ENCODE measurements at places on chromosomes 1 and 21.

- no peaks in the 10 kb centered on the region for H3K36me3 ChIP-seq
- H3K4me1 ChIP-seq = no peaks in the 10 kb centered on the region
- no peak for DNase-seq
- H3K27me3 ChIP-seq = no peaks in the 10 kb centered on the region
These were observed 53.6 kb upstream of the ASB17 start for GRCh38 chr1:75985827-75986226.

- H3K4me3 ChIP-seq = no peak overlapping the region
- no peaks in the 10 kb centered on the region for H3K36me3 ChIP-seq
- no peak overlapping the region for H3K27ac ChIP-seq
- H3K27me3 ChIP-seq = peaks cover 21% of the 10 kb centered on the region
These were observed 4.7 kb downstream of the CELF3 start for GRCh38 chr1:151711951-151712350.

DNA sequence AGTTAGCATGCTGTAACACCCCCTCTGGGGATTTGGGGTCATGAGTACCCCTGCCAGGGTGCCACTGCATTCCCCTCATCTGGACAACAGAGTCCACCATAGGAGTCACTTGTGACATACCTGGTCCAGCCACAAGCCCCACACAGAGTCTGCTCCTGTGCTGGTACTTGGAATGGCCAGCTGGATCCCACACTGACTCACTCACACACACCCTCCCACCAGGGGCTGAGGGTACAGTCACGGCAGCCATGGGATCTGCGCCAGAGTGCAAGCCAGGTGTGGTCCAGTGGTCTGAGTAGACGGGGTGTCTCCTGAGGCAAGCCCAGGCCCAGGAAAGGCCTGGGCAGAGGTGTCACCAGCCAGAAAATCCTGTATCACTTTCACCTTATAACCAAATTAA is 67.7 kb downstream of the MRPL39 start:
- no peak overlapping the region for H3K27ac ChIP-seq
- H3K36me3 ChIP-seq = peaks cover 7% of the 10 kb centered on the region
- H3K4me3 ChIP-seq = no peak overlapping the region
- H3K4me1 ChIP-seq = no peaks in the 10 kb centered on the region
- H3K27me3 ChIP-seq = no peaks in the 10 kb centered on the region

DNA sequence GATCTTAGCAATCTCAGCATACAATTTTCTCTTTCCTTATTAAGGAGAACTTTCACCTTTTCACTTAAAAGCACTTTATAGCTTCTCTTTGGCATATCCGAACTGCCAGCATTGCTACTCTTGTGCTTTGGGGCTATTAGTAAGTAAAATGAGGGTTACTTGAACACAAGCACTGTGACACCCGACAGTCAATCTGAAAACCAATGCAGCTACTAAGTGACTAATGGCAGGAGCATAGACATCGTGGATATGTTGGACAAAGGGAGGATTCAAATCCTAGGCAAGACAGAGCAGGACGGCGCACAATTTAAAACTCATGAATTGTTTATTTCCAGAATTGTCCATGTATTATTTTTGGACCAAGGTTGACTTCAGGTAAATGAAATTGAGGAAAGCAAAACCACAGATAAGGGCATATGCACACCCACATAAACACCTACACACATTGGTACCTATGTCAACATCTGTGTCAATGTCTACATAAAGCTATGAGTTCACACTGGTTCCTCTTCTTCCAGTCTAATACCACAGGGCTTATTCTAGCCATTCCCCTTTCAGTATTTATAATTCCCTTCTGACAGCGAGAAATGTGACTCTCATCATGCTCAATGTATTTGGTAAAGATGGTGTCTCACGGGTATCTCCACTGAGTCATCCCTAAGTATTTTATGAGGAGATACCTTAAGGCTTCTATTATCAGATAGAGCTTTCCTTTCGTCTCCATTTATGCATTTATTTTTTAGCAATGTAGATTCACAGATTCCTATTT is 75.3 kb upstream of the RALGPS2 start:
- peaks cover 1% of the 10 kb centered on the region for H3K27me3 ChIP-seq
- no peak overlapping the region for H3K27ac ChIP-seq
- no peak for DNase-seq
- no peak overlapping the region for H3K4me3 ChIP-seq
- no peaks in the 10 kb centered on the region for H3K4me1 ChIP-seq

- DNase-seq = no peak
- H3K36me3 ChIP-seq = no peaks in the 10 kb centered on the region
- H3K4me3 ChIP-seq = no peak overlapping the region
- no peaks in the 10 kb centered on the region for H3K27me3 ChIP-seq
- no peaks in the 10 kb centered on the region for H3K4me1 ChIP-seq
These were observed 129.8 kb upstream of the PRDX6 start for GRCh38 chr1:173347282-173347818.

GRCh38 chr1:23217421-23218115 is at the start of gene HTR1D:
TSS of gene HTR1D (minus strand) at chr1:23217502. CDS start at chr1:23194219, 23,283 bp downstream.
- no peak for DNase-seq
- H3K27me3 ChIP-seq = peaks cover 62% of the 10 kb centered on the region

GRCh38 chr1:62514746-62515423 is 78.0 kb downstream of the USP1 start:
- H3K27ac ChIP-seq = no peak overlapping the region
- no peak for DNase-seq

DNA sequence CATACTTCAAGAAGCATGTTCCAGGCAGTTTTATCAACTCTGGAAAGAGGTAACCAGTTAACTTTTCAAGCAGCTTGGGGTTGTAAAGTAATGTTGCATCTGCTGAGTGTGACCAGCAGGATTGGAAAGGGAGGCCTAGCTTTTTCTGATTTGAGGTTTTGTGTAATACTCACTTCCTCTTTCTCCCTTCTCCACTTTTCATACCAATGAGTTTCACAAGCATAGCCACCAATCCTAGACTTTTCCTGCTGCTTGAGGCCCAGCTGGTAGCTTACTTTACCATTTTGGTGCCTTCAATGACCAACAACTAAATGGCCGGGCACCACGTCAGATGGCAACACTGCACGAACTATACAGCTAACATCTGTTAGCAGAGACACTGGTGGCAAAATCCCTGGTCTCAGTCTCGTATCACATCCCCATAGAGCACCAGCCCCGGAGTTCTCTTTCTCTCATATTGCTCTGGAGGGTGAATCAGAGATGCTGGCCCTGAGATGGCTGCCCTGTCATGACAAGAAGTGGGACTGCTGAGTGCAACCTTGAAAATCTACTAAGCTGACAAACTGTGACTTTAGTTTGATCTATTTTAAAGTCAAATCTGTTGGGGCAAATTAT is 14.8 kb upstream of the GPR88 start:
- H3K36me3 ChIP-seq = peaks cover 11% of the 10 kb centered on the region
- no peak overlapping the region for H3K27ac ChIP-seq
- H3K4me3 ChIP-seq = no peak overlapping the region
- H3K27me3 ChIP-seq = no peaks in the 10 kb centered on the region
- no peak for DNase-seq

DNA sequence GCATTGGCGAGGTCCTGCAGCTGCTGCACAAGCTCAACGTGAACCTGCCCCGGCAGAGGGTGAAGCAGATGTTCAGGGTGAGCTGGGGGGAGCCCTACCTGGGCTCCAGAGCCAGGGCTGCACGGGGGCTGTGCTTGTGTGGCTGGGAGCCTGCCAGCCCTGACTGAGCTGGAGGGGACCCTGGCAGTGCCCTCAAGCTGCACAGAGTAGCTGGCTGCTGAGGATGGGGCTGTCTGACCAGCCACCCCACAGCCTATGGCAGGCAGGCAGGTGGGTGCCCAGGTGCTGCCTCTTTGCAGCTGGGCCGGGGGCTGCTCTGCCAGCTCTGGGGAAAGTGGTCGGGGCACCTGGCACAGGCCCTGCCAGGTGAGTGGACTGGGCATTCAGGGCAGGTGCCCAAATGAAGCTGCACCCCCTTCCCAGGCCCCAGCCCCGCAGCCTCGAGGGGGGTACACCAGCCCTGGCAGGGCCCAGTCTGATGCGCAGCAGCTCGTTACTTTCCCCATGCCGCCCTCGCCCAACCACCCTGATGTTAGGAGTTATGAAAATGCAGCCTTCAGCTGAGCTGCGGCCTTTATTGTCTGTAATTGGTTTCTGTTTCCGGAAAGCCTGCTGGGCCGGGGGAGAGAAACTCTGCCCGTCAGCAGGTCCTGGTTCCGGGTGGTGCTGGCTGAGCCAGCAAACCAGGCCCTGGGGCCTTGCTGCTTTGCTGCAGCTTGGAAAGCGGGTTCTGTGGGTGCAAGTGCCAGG is 4.3 kb downstream of the PLCH2 start:
- no peak for DNase-seq
- H3K27me3 ChIP-seq = no peaks in the 10 kb centered on the region
- H3K36me3 ChIP-seq = no peaks in the 10 kb centered on the region

DNA sequence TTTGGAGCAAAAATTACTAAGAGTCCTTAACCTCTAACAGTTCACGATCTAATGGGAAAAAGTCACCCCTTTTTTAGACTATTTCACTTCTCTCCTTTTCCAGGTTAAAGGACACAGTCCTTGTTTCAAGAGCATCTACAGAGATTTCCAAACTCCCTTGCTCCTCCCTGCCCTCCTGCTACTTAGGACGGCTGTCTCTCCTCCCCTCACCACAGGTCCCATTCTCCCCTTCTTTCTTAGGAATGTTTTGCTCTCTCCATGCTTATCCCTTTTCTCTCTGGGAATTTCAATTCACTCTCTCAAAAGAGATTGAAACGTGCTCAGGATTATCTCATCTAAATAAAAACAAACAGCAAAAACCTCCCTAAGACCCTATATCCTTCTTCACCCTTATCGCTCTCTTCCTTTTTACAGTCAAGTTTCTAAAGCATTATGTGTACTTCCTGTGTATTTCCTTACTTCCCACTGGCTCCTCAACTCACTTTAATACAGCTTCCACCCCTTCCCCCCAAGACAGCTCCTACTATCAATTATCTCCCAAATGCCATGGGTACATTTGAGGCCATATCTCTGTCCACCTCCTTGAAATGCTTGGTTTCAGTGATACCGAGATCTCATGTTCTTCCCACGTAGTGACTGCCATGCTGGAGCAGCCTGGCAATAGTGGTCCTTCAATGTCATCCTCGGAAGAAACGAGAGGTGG is 43.2 kb upstream of the ZNF281 start:
- H3K27ac ChIP-seq = no peak overlapping the region
- H3K36me3 ChIP-seq = peaks cover 4% of the 10 kb centered on the region
- H3K27me3 ChIP-seq = peaks cover 2% of the 10 kb centered on the region
- no peak overlapping the region for H3K4me3 ChIP-seq

DNA sequence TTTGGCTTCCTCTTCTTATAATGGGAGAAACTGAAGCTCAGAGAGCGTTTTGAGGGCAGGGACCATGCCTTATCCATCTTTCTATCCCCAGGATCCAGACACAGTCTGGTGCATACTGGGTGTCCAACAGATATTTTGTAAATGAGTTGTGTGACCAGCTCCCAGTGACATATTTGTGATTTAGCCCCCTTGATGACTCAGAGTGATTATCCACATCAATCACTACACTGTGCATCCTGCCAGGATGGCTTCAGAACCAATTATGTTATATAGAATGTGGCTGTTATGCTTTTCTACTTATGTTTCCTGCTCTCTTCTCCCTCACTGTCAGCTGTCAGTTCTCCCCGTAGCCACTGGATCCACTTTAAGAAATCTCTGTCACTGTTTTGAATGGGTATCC is 11.3 kb downstream of the OLFML3 start:
- no peak overlapping the region for H3K27ac ChIP-seq
- peaks cover 4% of the 10 kb centered on the region for H3K36me3 ChIP-seq
- H3K27me3 ChIP-seq = peaks cover 3% of the 10 kb centered on the region

DNA sequence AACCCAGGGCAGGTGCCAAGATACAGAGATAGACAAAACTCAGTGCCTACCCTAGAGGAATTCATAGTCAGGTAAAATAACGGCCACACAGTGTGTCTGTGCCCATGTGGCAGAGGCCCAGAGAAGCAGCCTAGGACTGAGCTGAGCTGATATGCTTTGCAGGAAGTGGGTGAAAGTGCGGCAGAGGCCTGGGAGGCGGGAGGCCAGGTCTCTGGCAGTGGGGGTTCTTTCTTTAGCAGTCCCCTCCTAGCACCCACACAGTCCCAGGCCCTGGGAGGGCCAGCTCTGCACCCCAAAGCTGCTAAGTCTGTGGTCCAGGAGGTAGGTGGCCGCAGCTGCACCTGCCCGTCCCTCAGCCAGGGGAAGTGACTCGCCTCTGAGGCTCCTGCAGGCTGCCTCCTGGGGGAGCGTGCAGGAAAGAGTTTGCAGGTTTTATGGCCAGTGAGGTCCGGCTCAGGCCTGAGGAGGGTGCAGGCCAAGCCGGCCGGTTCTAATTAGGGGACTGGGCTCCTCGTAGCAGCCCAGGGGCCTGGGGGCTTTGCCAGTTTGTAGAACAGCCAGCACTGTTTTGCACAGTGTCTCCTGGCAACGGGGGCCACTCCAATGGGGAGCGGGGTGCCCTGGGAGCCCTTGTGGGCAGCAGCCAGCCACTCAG is 107.9 kb downstream of the SPSB1 start:
- peaks cover 6% of the 10 kb centered on the region for H3K27me3 ChIP-seq
- DNase-seq = peak; percentile 37
- H3K36me3 ChIP-seq = no peaks in the 10 kb centered on the region
- H3K4me1 ChIP-seq = peaks cover 12% of the 10 kb centered on the region

GRCh38 chr1:46137916-46138315 is 5.5 kb upstream of the PIK3R3 start:
- peaks cover 9% of the 10 kb centered on the region for H3K4me1 ChIP-seq
- no peaks in the 10 kb centered on the region for H3K36me3 ChIP-seq
- DNase-seq = no peak
- peaks cover 41% of the 10 kb centered on the region for H3K27me3 ChIP-seq
- H3K27ac ChIP-seq = no peak overlapping the region
- no peak overlapping the region for H3K4me3 ChIP-seq

DNA sequence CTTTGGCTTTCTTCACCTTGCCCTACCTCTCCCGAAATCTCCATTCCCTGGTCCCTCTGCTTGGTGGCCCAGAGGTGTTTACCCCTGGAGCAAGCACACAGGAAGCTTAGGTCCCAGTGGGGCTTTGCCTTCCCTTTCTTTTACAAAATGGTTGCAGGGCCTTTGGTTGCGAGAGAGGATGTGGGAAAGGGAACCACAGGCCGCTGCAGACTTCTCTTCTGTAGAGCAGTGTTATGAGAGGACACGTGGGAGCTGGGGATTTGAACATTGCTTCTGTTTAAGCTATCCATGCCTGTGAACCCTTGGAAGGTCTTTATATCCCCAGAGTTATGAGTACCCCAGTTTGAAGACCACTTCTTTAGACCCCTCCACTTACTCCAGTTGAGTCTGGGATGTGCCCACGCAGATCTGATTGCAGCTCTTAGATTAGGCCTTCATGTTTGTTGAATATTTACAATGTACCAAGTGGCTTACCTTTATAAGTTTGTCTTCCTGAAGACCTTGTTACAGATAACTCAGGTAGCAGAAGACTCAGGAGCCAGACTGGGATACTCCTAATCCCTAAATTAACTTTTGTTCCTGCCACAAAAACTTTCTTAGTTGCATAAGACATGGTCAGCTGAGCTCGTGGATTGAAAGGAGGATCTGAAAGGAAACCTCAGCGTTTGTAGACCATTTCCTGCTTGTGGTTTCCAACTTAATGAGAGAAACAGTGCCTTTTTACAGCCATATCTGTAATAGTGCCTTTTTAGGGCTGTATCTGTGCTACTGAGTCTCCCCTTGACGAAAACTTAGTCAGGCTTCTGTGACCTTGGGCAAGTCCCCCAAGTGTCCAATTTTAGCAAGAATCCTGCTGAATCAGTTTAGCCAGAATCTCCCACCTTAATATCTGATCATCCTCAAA is 21.9 kb upstream of the IVNS1ABP start:
- peaks cover 36% of the 10 kb centered on the region for H3K4me1 ChIP-seq
- H3K27ac ChIP-seq = peak overlapping the region; percentile 86
- H3K36me3 ChIP-seq = peaks cover 17% of the 10 kb centered on the region

- H3K4me1 ChIP-seq = peaks cover 14% of the 10 kb centered on the region
- no peak for DNase-seq
- no peak overlapping the region for H3K27ac ChIP-seq
- H3K27me3 ChIP-seq = no peaks in the 10 kb centered on the region
- no peak overlapping the region for H3K4me3 ChIP-seq
These were observed 137.8 kb downstream of the AKT3 start for GRCh38 chr1:243712242-243712641.

All from activated CD4-positive, alpha-beta T cell treated with anti-CD3 and anti-CD28 coated beads, Interleukin-2, amount 10 ng/mL, durations not matched to agents 7 days and 5 days (primary cell).